ENCODE measurements at places on chromosomes 12 and 14. TPM values are rescaled to one million over a fixed set of nuclear protein-coding genes. Genes with fewer than 3 reads are reported as not detected.

- H3K27me3 ChIP-seq: no peaks in the 10 kb centered on the region
- H3K27ac ChIP-seq: no peak overlapping the region
- DNase-seq: no peak
- H3K36me3 ChIP-seq: no peaks in the 10 kb centered on the region
- H3K4me3 ChIP-seq: no peak overlapping the region
Observed at GRCh38 chr14:88986146-88986841, 161.8 kb downstream of the TTC8 start.

- no peaks in the 10 kb centered on the region for H3K36me3 ChIP-seq
- H3K27me3 ChIP-seq: no peaks in the 10 kb centered on the region
- no peak overlapping the region for H3K4me3 ChIP-seq
- H3K27ac ChIP-seq: no peak overlapping the region
- peaks cover 6% of the 10 kb centered on the region for H3K4me1 ChIP-seq
Observed at GRCh38 chr14:91607322-91608047, 97.4 kb upstream of the PPP4R3A start.

DNA sequence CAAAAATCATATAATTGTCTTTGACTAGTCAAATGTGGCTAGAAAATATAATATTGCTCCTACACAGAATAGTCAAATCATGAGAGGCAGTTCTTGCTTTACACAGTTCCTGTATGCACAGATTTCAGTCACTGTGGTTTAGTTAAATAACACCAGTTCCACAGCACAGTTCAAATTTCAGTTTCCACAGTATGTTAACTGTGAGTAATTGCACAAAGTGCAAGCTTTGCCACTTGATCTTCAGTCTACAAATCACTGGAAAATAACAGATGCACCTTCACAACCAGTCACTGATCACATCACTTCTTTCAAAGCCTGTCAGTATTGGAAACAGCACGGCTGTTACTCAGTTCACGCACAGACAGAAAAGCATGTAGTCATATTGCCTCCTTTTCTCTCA is 38.7 kb downstream of the KCNH5 start:
- no peak overlapping the region for H3K27ac ChIP-seq
- H3K4me3 ChIP-seq: no peak overlapping the region
- no peaks in the 10 kb centered on the region for H3K27me3 ChIP-seq
- no peak for DNase-seq
- no peaks in the 10 kb centered on the region for H3K4me1 ChIP-seq

GRCh38 chr14:36300337-36300736 is 20.1 kb downstream of the MBIP start:
- peak; percentile 47 for DNase-seq
- H3K27me3 ChIP-seq: no peaks in the 10 kb centered on the region
- no peak overlapping the region for H3K27ac ChIP-seq
- no peak overlapping the region for H3K4me3 ChIP-seq
- peaks cover 81% of the 10 kb centered on the region for H3K36me3 ChIP-seq
- peaks cover 11% of the 10 kb centered on the region for H3K4me1 ChIP-seq

DNA sequence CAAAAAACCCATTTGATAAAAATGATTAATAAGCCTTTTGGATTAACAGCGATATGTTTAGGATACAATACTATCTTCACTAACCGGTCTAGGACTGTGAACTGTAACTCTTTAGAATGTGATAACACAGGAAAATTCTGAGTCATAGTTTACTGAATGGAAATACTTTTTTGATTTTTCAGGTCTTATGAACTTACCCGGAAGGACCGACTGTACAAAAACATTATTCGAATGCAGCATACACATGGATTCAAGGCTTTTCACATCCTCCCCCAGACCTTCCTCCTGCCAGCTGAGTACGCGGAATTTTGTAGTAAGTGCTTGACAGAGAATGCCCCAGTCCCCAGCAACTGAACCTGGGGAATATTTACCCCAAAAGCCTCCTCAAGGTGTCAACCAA is 29.0 kb downstream of the TTLL5 start:
- no peak overlapping the region for H3K27ac ChIP-seq
- H3K4me1 ChIP-seq: no peaks in the 10 kb centered on the region
- no peak for DNase-seq
- H3K27me3 ChIP-seq: no peaks in the 10 kb centered on the region
- peaks cover 9% of the 10 kb centered on the region for H3K36me3 ChIP-seq

STAB2 gene
- total RNA-seq: not detected

DNA sequence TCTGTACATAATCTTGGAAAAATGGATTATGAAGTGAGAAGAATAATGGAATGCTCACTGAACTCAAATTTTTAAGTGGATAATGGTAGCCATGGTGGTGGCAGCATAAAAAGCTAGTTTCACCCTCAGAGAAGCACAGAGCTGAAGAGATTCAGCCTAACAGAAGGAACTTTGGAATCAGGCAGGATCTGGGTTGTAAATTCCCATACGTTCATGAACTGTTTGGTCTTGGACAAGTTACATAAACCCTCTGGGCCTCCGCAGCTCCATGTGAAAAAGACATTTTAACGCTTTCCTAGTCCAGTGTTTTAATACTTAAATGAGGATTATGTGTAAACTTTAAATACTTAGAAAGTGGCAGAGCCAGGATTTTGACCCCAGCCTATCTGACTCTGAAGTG is 26.6 kb downstream of the JKAMP start:
- peaks cover 30% of the 10 kb centered on the region for H3K4me1 ChIP-seq
- no peaks in the 10 kb centered on the region for H3K27me3 ChIP-seq
- H3K4me3 ChIP-seq: no peak overlapping the region

DNA sequence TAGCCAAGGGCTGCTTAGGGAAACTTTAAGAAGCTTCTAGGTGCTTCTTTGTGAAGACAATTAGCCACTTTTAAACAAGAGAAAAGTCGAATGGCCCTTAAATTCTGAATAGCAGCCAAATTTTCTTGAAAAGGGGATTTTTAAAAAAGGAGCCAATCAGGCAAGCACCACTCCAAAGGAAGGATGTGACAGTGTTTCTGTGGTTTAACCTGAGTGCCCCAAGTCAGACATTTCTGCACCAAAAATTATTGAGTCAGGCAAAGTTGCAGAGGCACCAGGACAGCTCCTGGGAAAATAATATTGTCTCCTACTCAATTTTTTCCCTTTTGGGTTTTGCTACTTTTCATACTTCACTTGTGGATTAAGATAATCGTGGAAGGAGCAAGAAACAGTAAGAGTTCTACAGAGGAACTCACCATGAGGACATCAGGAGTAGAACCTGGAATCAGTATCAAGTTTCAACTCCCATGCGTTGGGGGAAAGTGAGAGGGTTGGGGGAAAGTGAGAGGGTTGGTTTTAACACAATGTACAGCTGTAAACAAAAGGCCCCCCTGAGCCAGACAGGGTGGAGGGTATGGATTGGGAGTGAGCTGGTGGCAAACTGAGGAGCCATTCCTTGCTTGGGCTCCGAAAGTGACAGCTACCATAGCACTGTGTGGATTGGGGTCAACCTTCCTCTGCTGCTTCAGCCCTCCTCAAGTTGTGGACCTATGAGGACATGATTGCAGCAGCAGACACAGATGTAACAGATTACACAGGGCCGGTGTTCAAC is 90.8 kb downstream of the SLC38A1 start:
- H3K27me3 ChIP-seq: no peaks in the 10 kb centered on the region
- no peak overlapping the region for H3K27ac ChIP-seq
- 0 out of 2 replicates have a peak, but pooled peaks cover 6% of the 10 kb centered on the region for H3K4me1 ChIP-seq
- H3K36me3 ChIP-seq: no peaks in the 10 kb centered on the region

- no peak for DNase-seq
- no peaks in the 10 kb centered on the region for H3K4me1 ChIP-seq
- no peak overlapping the region for H3K27ac ChIP-seq
- no peak overlapping the region for H3K4me3 ChIP-seq
Observed at GRCh38 chr14:69226178-69226577, 33.8 kb upstream of the GALNT16 start.

DNA sequence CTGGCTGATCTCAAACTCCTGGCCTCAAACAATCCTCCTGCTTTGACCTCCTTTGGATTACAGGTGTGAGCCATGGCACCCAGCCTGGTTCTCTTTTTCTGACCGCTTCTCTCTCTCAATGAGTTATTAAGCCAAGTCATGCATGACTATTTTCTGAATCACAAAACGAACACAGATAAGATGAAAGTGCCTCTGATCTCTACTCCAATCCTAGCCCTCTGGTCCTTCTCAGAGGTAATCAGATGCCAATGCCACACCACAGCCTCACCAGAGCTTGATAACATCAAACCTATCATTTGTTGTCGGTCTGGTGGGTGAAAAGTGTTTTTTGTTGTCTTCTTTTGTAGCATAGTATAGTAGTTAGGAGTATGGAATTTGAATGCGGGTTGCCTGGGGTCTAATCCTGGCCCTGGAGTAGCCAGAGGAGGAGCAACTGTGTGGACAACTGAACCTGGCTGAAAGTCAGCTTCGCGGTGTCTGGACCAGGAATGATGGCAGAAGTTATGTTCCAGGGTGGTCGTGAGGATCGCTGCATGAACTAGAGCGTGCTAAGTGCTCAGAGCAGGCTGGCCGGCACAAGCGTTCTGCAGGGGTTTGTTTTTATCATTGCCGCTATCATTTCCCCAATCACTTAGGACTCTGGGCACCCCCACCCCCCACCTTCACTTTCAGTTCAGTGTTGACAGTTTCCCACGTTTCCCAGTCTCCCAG is 77.9 kb downstream of the SPRING1 start:
- H3K4me3 ChIP-seq: no peak overlapping the region
- no peaks in the 10 kb centered on the region for H3K36me3 ChIP-seq

DNA sequence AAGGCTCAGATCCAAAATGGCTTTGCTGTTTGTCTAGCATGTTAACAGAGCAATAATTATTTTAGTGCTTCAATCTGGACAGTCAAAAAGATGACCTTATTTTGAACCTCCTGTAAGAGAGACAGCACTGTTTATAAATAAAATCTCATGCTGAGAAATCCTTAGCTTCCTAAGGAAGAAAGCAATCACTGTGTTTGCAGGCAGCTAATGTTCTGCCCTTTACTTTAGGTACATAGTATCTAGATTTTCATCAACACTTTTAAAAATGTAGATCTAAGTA is 105.3 kb downstream of the PRKD1 start:
- H3K4me3 ChIP-seq: no peak overlapping the region
- H3K4me1 ChIP-seq: no peaks in the 10 kb centered on the region

WNT1 gene
- not detected for total RNA-seq

SRRM4 gene
- total RNA-seq: not detected

DNA sequence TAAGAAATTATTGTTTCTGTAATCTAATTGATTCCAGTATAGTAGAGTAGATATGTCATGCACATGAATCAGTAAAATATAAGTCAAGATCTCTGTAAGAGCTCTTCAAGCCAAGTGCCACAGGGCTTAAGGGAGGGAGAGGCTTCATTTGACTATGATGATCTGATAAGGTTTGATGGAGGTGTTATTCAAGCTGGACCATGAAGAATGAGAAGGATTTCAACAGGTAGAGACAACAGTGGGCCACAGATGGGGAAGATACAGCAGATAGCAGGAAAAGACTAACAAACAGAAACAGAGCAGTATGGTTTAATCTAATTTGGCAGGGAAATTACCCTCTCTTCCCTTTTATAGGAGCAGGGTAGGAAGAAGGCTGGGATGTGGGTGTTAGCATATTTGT is 40.6 kb upstream of the FKBP4 start:
- no peaks in the 10 kb centered on the region for H3K36me3 ChIP-seq
- H3K4me1 ChIP-seq: no peaks in the 10 kb centered on the region
- H3K27me3 ChIP-seq: no peaks in the 10 kb centered on the region
- no peak for DNase-seq

DNA sequence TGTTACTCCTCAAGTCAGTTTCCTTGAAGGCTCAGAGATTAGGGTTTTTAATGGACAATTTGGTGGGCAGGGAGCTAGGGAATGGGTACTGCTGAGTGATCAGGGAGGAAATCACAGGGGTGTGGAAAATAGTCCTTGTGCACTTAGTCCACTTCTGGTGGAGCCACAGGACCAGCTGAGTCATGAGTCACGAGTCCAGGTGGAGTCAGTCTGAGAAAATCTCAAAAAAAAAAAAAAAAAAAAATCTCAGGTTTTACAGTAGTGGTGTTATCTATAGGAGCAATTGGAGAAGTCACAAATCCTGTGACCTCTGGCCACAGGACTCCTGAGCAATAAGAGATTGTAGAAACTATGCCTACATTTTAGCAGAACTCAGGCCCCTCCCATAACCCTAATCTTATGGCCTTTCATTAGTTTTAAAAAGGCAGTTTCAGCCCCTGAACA is 28.2 kb upstream of the AMN1 start:
- no peak overlapping the region for H3K4me3 ChIP-seq
- no peak overlapping the region for H3K27ac ChIP-seq
- H3K4me1 ChIP-seq: peaks cover 23% of the 10 kb centered on the region
- no peaks in the 10 kb centered on the region for H3K36me3 ChIP-seq

DNA sequence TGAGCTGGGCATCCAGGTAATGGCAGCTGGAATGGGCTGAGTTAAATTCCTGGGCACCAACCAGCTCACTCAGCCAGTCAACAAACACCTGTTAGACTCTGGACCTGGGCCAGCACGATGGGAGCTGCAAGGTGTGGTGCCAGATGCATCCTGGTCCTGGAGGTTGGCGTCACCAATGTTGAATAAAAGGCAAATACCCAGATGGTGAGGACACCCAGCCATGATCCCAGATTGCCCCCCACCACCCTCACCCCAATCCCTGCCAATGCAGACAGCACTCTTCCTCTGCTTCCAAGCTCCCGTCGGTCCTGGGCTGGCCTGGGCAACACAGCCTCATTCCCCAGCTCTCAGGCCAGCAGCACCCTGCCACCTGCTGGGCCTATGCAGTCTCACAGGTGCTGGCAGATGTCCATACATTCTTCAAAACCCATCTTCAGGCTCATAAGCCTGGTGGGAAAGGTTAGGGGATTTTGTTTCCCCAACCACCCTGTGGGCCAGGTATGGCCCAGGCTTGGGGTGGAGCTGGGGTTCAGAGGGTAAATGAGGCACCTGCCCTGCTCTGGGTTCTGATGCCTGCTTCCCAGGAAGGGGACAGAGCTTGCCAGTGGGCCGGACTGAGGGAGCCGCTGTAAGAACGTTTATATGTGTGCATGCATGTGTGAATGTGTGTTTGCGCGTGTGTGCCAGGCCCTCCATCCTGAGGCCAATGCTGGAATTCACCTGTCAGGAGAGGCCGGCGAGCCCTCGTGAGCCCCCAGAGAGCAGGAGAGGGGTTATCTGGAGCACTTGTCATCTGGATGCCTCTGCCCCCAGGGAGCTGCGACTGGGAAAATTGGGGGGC is 58.0 kb downstream of the LGMN start:
- H3K4me1 ChIP-seq: peaks cover 24% of the 10 kb centered on the region
- H3K4me3 ChIP-seq: no peak overlapping the region

SMIM41 gene
- not detected for total RNA-seq

CARMIL3 gene
- total RNA-seq: 0.27 TPM

ABHD12B gene
- not detected for total RNA-seq

- peaks cover 33% of the 10 kb centered on the region for H3K4me1 ChIP-seq
- H3K36me3 ChIP-seq: no peaks in the 10 kb centered on the region
- H3K4me3 ChIP-seq: no peak overlapping the region
- H3K27ac ChIP-seq: no peak overlapping the region
- H3K27me3 ChIP-seq: peaks cover 22% of the 10 kb centered on the region
Observed at GRCh38 chr12:51920046-51920445, 12.7 kb downstream of the ACVRL1 start.

DNA sequence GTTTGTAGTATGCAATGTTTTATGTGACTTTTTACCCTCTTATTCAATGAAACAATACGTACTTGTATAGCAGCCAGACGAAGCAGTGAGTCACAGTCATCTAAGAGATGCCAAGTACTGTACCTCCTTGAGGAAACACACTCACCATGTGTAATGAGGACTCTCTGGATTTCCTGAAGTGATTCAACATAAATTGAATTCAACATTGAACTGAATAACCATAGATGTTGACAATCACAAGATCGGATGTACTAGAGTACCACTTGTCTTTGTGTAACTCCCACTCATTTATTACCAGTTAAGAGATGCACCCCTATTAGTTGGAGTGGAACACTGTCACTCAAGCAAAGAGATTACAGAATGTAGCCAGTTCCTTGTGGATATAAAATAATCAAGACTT is 175.2 kb upstream of the HMGA2 start:
- H3K27ac ChIP-seq: no peak overlapping the region
- H3K4me1 ChIP-seq: no peaks in the 10 kb centered on the region
- no peaks in the 10 kb centered on the region for H3K27me3 ChIP-seq
- no peaks in the 10 kb centered on the region for H3K36me3 ChIP-seq
- DNase-seq: no peak
- no peak overlapping the region for H3K4me3 ChIP-seq

Data from HepG2 (cell line).